Gastroesophageal sphincter (tissue), 4 donors: ENCODE measurements at places on chromosomes 7 and 10. TPM values are rescaled to one million over a fixed set of nuclear protein-coding genes. Genes with fewer than 3 reads are reported as not detected.
A peak's percentile ranks its signal among the peaks of the same experiment; 100 is the strongest.

DNA sequence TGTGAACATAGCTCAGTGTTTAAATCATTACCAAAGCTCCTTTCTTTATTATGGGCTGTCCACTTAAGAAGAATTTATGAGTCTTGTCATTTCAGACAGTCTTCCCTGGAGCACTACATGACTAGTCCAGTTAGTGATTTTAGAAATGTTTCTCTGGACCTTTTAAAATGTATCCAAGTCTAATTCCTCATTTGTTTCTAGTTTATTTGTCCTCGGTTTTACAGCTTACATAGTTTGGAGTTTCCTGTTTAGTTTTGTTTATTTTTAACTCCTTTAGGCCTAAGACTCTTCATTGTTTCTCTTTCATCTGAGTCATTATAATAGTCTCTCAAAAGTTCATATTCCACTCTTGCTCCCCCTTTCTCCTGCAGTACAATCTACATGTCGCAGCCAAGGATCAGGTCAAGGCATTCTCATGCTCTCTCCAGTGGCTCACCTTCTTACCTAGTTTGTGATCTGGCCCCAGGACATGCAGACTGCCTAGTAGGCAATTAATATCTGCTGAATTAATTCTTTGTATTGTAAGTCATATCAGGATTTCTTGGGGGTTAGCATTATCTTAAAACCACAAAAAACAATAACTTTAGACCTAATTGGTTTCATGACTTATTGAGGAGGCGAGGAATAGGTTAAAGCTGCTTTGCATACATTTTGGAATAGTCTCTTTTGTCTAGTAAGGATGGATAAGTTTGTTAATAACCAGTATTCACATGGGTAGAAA lies 93.8 kb downstream of the MAPK8 start:
- no peak for ATAC-seq

DNA sequence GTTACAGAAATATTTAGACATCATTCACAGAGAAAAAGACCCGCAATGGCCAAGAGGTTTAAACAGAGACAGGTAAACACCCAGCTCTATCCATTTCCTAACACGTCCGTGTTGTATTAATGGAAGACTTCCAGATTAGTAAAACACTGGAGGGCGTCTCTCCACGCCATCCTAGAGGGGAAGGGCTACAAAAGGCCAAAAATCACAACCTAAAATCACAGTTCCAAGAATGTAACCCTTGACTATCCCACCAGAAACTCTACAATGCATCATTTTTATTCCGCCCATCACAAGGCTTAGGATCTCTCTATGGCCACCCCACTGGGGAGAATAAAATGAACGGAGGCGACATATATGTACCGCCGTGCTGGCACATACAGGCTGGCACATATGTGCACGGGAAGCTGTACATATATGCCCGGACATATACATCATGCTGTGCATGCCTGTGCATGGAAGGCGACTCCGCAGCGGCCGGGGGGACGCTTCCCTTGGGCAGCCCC lies 734 bp downstream of the PCLO start:
- ATAC-seq: peak; percentile 5

DNA sequence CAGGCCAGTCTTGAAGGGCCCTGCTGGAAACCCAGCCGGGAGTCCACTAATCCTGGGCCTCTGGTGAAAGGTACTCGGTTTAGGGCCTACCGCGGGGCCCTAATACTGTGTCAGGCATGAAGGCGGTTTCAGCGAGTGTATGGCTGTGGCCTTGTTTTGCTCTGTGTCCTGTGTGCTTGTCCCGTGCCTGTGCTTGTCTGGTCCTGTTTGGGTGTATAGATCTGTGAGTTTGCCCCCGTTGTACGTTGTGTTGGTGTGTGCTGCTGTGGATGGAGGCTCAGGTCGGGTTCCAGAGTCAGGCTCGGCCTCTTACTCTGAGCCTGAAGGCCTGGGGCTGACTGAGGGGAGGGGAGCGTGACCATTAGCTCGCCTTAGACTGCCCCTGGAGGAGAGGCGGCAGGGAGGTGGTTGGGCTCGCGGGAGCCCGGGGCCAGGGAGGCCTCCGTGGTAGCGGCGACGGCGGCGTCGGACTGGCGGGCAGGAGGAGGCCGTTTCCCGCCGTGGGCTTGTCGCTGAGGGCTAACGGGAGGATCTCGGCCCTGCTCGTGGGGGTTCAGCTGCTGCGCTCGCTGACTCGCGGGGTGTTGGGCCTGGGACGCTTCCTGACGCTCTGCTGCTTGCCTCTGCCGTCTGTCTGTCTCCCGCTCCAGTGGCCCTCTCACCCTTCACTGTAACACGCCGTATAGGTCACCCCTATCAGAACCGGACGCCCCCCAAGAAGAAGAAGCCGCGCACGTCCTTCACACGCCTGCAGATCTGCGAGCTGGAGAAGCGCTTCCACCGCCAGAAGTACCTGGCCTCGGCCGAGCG lies 2.6 kb downstream of the TLX1 start:
- no peak for ATAC-seq

- ATAC-seq: peak; percentile 56
Measured at GRCh38 chr7:12570534-12571461, at the start of gene SCIN. Gene SCIN, plus strand, starts transcription at chr7:12570720. Its CDS starts 67 bp downstream, at chr7:12570787.

- no peak for ATAC-seq
Measured at GRCh38 chr7:140153666-140154161, 23.1 kb downstream of the KDM7A start.

DNA sequence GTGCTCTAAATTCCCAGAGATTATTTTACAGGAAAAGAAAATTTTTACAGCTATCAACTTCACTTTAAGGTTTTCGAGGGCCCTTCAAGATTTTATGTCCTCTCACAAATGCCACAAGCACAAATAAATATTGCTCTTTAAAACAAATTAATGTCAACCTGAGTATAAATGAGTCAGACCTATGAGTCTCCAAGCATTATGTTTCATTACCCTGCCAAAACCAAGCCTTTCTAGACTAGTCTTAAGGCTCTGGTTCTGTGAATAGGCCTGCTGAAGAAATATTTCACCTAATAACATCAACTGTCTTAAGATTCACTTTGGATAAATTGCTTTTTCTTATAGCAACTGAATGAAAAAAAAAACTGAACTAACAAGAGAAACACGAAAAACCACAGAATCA lies 153.0 kb downstream of the PDE1C start:
- no peak for ATAC-seq

Gene PPP1R17
- total RNA-seq: not detected

Gene BTBD16
- total RNA-seq: not detected
